Tibial artery (tissue), 4 donors: ENCODE measurements at places on chromosomes 6 and 20.
A peak's percentile ranks its signal among the peaks of the same experiment; 100 is the strongest.

- DNase-seq = peak; percentile 98
Observed at GRCh38 chr6:71420693-71421328, 132.2 kb downstream of the OGFRL1 start.

GRCh38 chr20:13995086-13995665 lies at the start of gene MACROD2:
Gene MACROD2, plus strand, starts transcription at chr20:13995516.
- DNase-seq = peak; percentile 75

GRCh38 chr6:26363882-26364701 lies 906 bp upstream of the BTN3A2 start:
- no peak for DNase-seq

DNA sequence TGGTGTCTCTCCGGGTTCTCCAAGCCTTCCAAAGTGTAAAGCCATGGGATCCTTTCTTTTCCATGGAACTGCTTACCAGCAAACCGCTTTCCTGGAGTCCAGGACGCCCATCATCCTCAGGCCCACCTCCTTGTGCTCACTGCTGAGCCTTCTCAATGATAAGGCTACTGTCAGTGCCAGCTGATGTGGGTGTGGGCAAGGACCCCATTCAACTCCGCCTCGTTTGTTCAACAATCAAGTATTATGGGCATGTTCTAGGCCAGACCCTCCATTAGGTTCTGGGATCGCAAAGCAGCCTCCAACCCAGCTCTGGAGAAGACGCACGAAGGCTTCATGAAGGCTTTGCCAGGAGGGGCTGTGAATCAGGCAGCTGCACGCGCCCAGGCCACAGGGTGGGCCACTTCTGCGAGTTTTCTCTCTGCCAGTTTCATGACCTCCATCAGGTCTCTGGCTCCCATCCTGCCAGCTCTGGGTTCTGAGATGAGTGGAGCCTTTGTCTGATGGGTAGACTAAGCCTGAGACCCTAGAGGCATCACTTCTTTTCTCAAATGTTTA lies 177.1 kb downstream of the MRPL14 start:
- DNase-seq = peak; percentile 48

DNA sequence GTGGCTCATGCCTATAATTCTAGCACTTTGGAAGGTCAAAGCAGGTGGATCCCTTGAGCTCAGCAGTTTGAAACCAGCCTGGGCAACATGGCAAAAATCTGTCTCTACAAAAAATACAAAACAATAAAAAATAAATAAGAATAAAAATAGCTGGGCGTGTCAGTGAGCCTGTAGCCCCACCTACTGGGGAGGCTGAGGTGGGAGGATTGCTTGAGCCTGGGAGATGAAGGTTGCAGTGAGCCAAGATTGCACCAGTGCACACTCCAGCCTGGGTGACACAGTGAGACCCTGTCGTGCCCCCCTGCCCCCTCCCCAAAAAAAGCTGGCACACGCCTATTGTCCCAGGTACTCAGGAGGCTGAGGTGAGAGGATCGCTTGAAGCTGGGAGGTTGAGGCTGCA lies 35.1 kb upstream of the SRPK1 start:
- no peak for DNase-seq

DNA sequence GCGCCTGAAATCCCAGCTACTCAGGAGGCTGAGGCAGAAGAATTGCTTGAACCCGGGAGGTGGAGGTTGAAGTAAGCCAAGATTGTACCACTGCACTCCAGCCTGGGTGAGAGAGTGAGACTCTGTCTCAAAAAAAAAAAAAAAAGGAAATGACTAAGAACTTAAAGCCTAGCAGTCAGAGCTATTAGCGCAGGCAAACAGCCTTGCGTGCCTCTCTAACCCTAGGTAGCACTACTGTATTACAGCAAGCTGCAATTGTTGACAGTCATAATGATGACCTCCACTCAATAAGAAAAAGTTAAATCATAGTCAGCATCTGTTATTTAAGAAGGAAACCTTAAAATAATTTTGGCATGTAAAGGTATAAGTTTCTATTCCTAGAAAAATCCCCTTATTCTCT lies 14.4 kb downstream of the GSS start:
- no peak for DNase-seq

DNA sequence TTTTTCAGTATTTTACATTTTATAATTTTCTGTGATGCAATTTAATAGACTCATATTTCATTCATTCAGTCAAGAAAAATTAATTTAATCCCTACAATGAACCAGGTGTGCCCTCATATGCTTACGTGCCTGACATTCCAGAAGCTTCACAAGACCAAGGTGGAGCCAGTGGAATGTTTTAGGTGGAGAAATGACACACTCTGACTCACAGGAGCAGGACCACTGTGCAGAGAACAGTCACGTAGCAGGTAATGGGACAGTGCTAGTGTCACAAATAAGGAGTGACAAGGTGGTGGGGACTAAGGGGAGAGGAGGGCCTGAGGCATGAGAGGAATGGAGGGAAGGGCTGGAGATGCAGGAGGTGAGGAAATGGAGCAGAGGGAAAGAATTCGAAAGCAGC lies 37.0 kb upstream of the HLA-G start:
- no peak for DNase-seq

DNA sequence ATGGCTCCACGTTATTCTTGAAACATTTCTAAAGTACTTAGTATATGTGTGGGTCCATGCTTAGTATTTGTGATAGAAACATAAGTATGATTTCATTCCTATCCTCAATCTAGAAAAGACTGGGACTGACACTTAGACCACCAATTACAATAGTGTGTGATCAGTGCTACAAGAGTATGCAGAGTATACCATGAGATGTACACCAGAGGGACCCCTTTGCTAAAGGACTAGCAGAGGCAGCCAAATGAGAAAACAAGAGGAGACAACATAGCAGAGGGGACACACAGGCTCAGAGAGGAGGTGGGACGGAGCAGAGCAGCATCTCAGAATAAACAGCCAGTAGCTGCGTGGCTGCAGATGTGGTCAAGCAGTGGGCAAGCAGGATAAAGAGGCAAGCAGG lies 21.0 kb downstream of the RMND1 start:
- no peak for DNase-seq

DNA sequence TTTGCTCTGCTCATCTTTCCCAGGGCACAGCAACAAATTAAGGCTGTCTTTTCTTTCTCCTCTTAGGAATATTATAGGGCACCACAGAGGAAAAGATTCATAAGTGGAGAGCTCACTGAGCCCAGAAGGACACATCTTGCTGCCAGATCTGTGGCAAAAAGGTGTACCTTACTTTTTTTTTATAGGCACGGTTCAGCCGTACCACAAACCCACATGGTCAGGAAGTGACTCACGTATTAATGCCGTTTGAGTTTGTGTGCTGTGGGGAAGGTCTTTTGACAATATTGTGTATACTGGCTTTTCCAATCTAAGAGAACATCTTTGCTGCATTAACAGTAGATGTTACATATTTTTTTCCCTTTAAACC lies 28.4 kb downstream of the PAQR8 start:
- no peak for DNase-seq

DNA sequence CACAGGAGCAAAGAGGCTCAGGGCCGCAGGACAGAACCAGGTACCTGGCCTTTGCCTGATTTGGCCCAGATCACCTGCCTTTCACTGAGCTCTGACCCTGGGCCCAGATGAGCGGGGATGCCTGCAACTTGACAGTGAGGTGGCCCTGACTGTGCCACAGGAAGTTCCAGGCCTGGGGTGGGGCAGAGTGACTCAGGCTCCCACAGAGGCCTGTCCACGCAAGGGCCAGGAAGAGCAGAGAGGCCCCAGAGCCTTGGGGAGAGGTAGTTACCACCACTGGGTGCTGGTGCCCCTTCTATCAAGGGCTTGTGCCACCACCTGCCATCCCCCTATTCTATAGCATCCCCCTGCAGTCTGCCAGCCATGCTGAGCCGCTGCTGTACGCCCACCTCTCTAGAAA lies 4.1 kb upstream of the NOL4L start:
- no peak for DNase-seq

DNA sequence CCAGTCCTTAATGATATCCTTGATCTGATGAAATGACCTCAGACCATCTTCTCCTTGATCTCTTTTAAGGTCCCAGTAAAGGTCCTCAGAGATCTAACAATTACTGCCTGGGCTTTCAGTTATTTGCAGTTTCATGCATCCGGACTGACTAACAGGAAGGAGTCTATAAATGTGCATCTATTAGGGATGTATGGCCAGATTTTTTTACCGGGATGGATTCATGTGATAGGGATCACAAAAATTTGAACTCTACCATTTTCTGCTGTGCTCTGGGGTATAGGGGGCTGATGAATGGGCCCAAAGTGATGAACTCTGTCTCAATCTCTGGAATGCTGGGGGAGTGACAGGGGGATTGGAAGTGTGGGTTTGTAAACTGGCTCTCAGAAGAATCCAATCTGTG lies 36.2 kb upstream of the SCUBE3 start:
- no peak for DNase-seq

DNA sequence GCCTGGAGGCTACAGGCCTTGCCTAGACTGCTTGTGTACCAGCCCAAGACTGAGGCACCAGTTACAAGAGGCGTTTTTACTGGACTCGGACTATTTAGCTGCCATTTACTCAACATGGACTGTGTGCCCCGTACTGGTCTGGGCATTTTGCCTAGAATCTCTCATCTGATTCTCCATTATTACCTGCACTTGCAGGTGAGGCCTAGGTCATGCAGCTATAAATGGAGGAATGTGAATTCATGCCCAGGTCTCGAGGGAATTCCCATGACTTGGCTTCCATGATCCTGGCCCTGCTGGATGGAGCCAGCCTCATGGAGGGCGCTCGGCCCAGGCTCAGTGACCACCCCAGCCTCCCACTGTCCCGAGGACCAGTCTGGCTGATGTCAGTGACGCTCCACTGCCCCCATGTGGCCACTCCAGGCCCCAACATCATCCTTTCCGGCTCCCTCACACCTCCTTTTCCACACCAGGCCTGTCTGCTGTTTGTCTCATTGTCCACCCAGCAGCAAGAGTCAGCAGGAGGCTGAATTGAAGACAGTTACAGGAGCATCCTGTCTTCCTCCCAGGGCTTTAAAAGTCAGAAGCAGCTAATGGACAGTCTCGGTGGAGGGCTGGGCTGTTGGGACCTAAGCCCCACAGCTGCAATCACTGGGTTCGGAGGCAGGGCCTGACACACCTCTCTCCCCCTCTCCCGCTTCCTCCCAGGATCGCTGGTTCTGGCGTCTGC lies 8.7 kb downstream of the MMP24OS start:
- no peak for DNase-seq

DNA sequence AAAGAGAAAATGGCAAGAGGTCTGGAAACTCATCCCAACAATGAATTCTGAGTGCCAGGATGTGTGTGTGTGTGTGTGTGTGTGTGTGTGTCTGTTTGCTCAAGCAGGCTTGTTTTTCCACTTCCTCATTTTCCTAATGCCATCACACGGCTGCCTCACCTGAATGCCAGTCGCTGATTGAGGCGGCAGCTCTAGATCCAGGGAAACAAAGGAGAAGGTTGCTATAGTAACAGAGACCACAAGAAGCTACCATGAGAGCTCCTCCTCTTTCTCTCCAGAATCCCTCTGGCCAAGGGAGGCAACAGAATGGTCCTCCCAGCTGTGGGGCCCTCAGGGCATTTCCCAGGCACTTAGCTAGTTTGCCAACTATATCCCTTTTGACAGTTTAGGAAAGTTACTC lies 241.1 kb upstream of the TSHZ2 start:
- no peak for DNase-seq

DNA sequence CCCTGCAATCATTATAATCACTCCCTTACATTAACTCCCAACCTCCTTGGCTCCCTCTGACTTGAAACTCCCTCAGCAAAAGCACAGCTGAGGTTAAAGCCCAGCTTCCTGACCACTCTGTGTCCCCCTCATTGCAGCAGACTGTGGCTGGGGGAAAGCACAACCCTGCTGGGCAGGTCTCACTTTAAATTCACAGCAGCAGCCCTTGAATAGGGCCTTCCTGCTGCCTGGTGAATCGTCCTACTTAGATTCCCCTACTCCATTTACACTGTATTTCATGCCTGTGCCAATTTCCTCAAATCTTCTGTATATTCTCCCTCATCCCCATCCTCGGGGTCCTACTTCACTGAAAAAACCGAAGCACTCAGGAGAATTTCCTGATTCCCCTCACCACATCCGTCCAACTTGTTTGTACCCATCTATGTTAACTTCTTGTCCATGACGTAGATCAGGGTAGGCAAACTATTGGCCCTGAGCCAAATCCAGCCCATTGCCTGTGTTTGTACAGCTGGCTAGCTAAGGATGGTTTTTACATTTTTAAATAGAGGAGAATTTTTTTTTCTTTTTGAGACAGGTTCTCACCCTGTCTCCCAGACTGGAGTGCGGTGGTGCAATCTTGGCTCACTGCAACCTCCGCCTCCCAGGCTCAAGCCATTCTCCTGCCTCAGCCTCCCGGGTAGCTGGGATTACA lies 31.5 kb upstream of the GCM1 start:
- peak; percentile 65 for DNase-seq

GRCh38 chr20:10297684-10298240 lies 79.1 kb downstream of the SNAP25 start:
- no peak for DNase-seq

- no peak for DNase-seq
Observed at GRCh38 chr20:60254901-60255411, 296.7 kb downstream of the CDH26 start.

- no peak for DNase-seq
Observed at GRCh38 chr6:16178351-16178750, 49.5 kb downstream of the MYLIP start.

- no peak for DNase-seq
Observed at GRCh38 chr6:75530696-75531095, 37.1 kb upstream of the FILIP1 start.

- DNase-seq = no peak
Observed at GRCh38 chr20:4787069-4787468, 65.4 kb downstream of the PRND start.

DNA sequence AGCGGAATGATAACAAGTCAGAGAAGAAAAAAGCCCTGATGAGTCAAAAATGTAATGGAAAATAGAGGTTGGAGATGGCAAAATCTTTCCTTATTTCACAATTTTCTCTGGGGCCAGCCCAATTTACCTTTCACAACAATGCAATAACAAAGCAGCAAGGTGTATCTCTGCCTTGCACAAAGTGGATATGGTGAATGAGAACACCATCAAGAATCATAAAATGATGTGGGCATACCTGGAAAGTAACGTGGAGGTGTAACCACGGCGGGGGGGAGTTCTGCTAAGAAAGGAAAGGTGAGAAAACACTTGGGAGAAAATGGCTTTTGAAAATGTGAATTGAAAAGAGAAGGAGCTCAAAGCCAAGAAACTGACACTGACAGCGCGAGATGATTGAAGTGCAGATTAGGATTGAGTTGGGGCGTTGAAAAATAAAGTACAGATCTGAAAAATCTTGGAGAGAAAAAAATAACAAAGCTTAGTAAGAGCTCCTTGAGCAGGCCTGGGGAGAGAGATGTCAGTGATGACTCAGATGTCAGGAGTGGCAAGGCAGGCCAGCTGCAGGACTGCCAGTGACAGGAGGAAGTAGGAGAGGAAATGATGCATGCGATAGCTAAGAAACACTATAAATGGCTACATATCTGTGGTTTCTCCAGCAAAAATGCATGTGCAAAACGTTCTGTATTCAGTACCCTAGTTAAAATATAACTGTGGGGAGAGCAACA lies 26.2 kb downstream of the ARHGAP18 start:
- peak; percentile 89 for DNase-seq

GRCh38 chr20:58585753-58586540 lies 65.1 kb upstream of the STX16 start:
- DNase-seq = peak; percentile 42
